Right ventricle myocardium superior (tissue), 1 donor: ENCODE measurements at places on chromosomes 6 and 20. TPM values are rescaled to one million over a fixed set of nuclear protein-coding genes. Genes with fewer than 3 reads are reported as not detected.

GRCh38 chr6:31620586-31621319 lies at the start of gene PRRC2A:
TSS of gene PRRC2A (plus strand) at chr6:31620715. CDS start at chr6:31622790, 2,075 bp downstream.
- no peak for DNase-seq

- DNase-seq: no peak
These were observed 24.6 kb downstream of the MLIP start for GRCh38 chr6:54135665-54136369.

DNA sequence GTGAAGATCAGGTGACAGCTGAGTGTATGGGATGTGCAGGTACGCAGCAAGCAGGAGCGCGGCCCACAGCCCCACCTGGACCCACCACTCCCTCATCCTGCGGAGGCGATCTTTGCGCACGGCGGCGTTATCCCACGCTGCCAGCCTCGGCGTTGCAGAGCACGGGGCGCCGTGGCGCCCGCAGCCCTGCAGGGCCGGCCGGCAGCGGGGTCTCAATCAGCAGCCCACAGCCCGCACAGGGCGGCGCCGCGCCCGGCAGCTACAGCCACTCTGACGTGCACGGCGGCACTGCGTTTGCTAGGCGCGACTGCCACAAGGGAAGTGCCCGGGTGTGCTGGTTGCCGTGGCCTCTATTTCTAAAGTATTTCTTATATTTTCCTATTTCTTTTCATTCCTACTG lies 46.9 kb downstream of the LAMA2 start:
- no peak for DNase-seq

- no peak for DNase-seq
These were observed 284.2 kb downstream of the BTBD9 start for GRCh38 chr6:38355519-38355918.

DNA sequence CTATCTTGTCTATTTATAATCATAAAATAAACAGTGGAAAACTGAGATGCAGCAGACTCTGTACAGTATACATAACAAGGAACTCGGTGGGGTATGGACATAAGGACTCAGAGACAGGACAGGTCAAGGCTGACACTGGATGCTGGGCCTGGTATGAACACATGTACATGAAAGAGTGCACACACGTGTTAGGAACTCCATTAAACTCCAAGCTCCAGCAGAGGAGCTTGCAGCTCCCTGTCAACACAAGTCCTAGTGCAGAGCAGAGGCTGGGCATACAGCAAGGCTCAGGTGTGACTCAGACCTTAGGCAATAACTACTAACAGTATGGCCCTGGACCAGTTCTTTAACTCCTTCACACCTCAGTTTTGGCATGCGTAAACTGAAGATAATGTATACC lies 17.1 kb downstream of the NAPB start:
- no peak for DNase-seq

DNA sequence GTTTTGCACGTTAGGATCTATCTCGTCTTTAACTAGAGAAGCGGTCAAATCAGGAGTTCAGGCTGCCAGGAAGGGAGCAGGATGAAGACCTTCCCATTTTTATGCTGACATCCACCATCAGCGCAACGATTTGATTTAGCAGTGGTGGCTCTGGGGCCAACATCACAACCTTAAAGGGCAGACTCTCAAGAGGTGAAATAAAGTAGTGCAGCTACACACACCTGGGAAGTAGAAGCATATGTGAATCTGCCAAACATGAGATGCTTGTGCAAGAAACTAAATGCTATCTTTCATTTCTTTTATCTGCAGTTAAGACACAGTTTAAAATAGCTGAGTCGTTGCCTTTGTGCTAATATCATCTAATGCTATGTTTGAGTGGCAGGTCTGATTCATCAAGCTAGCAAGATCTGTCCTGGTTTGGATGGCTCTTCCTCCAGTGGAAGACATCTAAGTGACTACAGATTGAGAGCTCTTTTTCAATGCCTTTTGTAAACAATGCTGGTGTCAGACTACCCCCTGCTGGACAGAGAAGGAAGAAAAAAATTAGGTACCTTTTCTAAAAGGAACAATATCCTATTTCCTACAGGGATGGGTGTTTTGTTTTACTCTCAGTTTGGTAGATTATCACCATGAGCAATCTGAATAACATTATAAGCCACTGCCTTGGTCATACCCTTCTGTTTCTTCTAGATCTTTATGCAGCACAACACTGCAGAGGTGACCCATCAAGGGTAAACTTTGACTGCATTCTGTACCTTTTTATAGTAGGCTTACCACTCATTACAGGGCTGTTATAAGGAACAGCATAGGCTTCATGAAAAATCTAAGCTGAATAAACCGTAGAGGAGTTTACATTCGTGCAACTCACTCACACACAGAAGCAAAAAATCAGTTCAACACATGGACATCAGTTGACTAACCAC lies 171.6 kb upstream of the FBXL4 start:
- DNase-seq: no peak

- DNase-seq: no peak
These were observed 27.9 kb upstream of the SPDEF start for GRCh38 chr6:34583861-34584604.

GRCh38 chr6:81929828-81930227 lies 177.3 kb upstream of the TENT5A start:
- no peak for DNase-seq

GRCh38 chr6:118316796-118317384 lies 231.2 kb upstream of the PLN start:
- no peak for DNase-seq

Gene LY6G6F
- total RNA-seq: not detected

DNA sequence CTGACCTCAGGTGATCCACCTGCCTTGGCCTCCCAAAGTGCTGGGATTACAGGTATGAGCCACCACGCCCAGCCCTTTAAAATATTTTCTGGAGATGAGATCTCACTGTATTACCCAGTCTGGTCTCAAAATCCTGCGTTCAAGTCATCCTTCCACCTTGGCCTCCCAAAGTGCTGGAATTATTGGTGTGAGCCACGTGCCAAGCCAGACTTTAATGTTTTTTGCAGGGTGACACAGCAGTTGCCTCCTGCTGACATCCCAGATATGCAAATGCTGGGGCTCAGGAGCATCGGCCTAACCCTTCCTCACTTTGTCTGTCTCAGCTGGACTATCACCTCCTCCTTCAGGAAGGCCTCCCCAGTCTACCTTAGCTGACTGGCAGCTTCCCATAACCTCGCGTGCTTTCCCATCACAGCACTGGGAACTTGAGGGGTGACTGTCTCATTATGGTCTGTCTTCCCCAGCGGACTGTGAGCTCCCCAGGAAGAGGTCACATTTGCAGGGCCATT lies 14.3 kb upstream of the ID1 start:
- DNase-seq: no peak

DNA sequence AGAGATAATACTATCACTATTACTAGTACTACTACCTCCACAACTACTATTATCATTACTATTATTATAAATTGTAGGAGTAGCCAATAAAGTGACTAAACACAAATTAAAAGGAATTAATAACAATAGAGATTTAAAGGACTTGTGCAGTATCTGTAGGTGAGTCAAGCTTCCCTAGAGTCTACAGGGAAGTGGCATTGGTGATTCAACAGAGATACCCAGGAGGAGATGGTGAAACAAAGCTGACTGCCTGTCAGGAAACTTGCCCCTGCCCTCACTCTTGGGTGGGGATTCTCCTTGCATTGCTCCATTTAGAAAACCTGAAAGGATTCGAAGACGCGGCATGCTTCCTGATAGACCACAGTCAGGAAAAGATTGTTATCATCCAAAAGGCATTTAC lies 23.3 kb upstream of the BCLAF1 start:
- DNase-seq: no peak

GRCh38 chr20:25464501-25465242 lies 57.2 kb downstream of the GINS1 start:
- no peak for DNase-seq

- no peak for DNase-seq
These were observed 111.6 kb downstream of the SNX5 start for GRCh38 chr20:17856837-17857605.

DNA sequence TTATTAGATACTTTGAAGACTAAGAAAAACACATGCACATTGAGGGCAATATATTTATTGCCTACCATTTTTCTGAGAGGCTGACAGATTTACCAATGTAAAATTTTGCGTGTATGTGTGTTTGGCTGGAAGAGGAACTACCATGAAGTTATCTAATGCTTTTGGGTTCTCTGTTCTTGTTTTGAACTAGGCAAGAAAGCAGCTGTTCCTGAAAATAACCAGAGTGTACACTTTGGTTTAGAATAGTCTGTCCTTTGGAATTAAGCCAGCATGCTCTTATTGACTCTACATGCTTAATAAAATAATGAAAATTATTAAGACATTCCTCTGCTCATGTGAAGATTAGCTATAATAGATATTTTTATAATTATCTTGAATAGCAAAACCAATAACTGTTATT lies 129.2 kb downstream of the MYB start:
- no peak for DNase-seq
